A172 (cell line): ENCODE measurements at places on chromosomes 7 and 10. TPM values are rescaled to one million over a fixed set of nuclear protein-coding genes. Genes with fewer than 3 reads are reported as not detected.

GRCh38 chr7:51577390-51577789, 260.8 kb upstream of the COBL start:
- DNase-seq = no peak

- DNase-seq = no peak
Observed at GRCh38 chr7:84149573-84149972, 45.0 kb downstream of the SEMA3A start.

GRCh38 chr7:133344275-133344674, 91.4 kb downstream of the EXOC4 start:
- DNase-seq = no peak

DNA sequence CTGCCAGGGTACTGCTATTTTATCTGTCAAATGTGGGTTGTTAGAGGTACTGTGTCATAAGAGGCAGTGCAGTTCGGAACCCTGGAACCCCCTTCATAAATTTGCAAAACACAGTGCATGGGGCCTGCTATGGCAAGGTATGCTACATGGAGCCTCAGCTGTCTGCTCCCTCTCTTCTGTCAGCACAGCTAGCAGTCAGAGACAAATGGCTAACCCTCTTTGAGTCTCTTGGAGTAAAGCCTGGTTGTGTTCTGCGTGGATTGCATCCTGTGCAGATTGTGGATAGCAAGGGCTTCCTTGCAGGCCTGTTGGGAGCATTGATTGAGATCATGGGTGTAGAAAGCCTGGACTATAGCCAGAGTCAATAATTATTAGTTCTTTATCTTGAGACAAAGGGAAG, 397.8 kb downstream of the AUTS2 start:
- no peak for DNase-seq

GRCh38 chr7:86645676-86646276, 2.1 kb downstream of the GRM3 start:
- DNase-seq = no peak

DNA sequence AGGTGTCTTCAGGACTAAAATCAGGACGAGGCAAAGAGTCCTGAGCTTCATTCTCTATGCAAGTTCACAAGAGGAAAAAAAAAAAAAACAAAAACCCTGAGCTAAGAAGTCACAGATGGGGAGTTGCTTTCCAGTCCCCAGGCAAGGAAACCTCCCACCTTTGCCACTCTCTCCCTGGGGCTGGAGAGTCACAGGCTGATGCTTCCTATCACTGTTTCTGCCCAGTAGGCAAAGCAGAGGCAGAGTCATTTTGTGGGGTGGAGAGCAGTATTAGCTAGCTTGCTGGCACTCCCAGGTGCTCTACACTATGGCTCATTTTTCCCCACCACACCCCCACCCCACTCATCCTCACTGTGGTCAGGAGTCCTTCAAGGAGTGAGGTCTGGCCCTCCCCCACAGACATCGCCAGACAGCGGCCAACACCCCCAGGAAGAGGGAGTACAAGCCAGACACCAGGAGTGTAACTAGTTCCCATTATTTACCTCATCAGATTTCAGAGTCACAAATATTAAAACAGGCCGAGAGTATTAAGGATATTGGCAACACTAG, 34.6 kb upstream of the UNC5B start:
- DNase-seq = no peak

- DNase-seq = no peak
Observed at GRCh38 chr7:30805081-30805691, 34.0 kb downstream of the MINDY4 start.

GRCh38 chr7:26278770-26279169, 12.9 kb upstream of the SNX10 start:
- DNase-seq = peak; percentile 72

- DNase-seq = peak; percentile 71
Observed at GRCh38 chr7:20895563-20895962, 108.9 kb upstream of the SP8 start.

GRCh38 chr7:128737867-128738385, 1.2 kb upstream of the CALU start:
- DNase-seq = peak; percentile 62

DNA sequence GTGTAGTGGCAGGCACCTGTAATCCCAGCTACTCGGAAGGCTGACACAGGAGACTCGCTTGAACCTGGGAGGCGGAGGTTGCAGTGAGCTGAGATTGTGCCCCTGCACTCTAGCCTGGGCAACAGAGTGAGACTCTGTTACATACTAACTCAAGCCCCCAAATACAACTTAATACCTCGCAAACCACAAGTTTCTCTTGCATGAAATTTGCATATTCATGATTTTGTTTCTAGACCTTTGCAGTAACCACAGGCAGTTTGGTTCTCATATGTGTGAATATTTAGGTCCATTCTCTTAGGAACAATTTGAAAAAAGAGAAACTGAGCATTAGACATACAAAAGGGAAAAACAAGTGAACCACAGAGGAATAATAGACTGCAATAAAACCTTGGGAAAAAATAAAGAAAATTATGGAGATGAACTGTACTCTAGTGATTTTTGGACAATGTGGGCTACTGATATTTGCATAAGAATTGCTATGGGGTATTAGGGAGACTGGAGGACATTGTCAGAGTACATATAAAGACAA, 77.0 kb downstream of the ZNF277 start:
- DNase-seq = no peak

DNA sequence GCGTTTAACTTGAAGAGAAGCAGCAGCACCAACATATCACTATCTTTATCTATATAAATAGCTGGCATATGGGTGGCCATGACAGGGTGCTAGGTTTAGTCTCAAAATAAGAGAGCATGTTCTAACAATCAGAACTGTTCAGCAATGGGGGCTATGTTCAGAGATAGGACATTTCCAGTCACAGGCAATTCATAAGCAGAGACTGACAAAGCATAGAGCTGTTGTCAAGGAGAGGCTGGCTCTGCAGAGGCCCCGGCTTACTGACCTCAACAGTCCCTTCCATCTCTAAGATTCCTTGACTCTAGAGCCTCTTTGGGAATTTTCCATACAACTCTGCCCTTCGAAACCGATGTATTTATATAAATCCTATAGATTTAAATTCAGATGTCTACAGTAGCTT, 17.2 kb downstream of the ANK3 start:
- no peak for DNase-seq

DNA sequence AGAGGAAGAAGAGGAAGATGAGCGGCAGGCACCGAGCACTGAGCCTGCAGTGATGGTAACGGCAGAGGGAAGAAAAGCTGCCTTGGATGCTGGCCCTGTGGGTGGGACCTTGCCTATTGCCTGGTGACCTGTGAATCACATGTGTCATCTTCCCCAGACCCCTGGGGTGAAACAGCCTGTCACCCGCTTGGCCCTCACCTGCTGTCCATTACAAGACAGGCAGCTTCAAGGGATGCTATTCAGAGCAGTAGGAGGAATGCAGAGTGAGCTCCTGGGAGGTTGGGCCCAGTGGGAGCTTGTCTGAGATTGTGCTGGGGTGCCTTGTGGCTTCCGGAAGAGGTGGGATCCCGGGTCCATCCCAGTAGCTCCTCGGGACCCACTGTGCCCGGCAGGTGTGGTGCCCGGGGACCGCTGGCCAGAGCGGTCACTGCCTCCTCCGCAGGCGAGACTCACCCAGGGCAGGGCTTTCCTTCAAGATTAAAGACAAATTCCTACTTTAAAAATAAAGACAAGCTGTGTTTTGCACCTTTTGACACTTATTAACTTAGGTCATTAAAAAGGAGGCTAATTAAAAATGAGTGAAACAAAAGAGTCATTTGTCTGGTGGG, 440.2 kb upstream of the MKI67 start:
- no peak for DNase-seq

DNA sequence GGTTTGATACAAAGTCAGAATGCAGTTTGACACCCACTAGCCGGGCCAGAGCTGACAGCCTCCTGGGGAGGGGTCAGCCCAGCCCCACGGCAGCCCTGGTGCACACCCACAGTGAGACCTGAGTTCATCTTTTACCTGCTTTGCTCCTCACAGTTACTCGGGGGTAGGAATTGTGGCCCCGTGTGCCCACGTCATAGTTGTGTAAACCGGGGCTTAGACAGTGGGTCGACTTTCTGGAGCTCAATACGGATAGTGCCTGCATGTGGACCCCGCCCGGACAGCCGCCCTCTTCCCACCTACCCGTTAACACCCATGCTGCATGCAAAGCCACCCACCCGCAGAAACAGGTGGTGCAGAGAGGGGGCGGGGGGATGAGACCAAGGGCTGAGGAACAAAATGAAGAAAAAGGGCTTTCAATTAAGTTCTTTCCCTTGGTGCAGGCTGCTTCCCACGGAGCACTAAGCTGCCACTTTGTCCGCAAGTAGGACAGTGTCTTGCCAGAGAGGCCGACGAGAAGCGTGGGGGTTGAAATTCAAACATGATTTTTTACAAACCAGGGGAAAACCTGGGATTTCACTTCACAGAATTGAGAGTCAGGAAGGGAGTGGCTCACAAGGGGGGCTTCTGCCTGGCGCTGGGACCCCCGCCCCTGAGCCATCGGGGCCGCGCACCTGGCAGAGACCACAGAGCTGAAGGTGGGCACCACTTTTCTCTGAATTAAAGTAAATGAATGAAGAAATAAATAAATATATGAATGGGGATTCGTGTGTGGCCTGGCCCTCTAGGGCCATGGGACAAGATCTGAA, 24.6 kb upstream of the FOXL3 start:
- no peak for DNase-seq

- no peak for DNase-seq
Observed at GRCh38 chr7:33719059-33719581, 186.2 kb upstream of the BMPER start.

DNA sequence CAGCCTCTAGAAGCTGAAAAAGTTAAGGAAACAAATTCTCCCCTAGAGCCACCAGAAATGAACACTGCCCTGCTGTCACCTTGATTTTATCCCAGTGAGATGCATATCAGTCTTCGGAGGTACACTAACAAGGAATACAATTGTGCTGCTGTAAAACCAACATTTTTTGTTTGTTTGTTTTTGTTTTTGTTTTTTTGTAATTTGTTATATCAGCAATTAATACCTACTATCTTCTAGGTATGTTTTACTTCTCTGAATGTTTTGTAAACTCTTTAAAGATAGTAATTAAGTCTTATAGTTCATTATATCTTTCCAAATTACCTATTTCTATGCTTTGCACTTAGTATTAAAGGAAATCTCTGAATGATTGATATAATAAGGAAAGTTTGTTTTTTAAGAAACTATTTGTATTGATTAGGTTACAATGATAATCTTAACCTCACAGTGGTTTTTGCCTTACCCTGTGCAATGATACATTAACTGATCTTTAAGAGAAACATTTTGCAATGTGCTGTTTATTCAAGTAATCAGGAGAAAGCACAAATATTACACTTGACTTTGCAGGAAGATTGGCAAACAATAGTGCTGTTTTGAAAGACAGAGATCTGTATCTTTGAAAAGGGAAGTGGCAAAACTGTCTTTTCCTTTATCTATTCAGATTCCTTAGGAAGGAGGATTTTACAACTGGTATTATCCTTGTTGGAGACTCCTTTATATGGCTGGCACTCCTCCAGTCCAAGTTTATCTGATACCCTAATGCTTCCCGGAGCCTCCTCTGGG, 11.3 kb upstream of the HGF start:
- no peak for DNase-seq

- DNase-seq = no peak
Observed at GRCh38 chr10:36506697-36507496, 618.5 kb upstream of the ANKRD30A start.

GRCh38 chr7:91156316-91157185, 107.7 kb upstream of the FZD1 start:
- DNase-seq = no peak

DNA sequence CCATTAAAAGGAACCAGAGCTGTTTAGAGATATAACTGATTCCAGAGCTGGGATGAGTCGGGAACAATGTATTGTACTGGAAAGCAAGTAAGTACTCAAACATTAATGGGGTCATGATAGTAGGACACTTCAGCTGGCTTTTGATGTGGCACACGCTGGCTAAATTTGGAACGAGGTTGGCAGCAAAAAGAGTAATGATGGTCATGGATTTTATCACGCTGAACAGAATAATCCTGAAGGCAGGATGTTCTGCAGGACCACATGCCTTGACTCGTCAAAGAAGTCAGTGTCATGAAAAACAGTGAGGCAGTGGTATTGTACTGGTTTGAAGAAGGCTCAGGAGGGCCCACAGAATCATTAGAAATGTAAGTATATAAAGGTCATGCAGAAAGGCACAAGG, 220.3 kb downstream of the SNX13 start:
- no peak for DNase-seq

- no peak for DNase-seq
Observed at GRCh38 chr10:74930965-74931364, 104.6 kb downstream of the KAT6B start.

GRCh38 chr7:129950191-129950932, 2.4 kb downstream of the UBE2H start:
- DNase-seq = no peak

- no peak for DNase-seq
Observed at GRCh38 chr10:6030940-6031339, 31.2 kb downstream of the IL2RA start.

GRCh38 chr10:29681676-29682448, 47.1 kb upstream of the SVIL start:
- no peak for DNase-seq

GRCh38 chr10:15339892-15340291, 31.2 kb downstream of the FAM171A1 start:
- no peak for DNase-seq

The IGFBP1 gene
- total RNA-seq = 0.12 and 0.22 TPM in 2 replicates

The OGDHL gene
- 3.5 and 3.6 TPM in 2 replicates for total RNA-seq

The OR2A5 gene
- total RNA-seq = not detected in 2 replicates

The AKR1E2 gene
- total RNA-seq = not detected in 2 replicates

The FANK1 gene
- total RNA-seq = 4.9 and 8.2 TPM in 2 replicates

The TAS2R5 gene
- 0.10 TPM in 1 of 2 replicates, not detected in the other for total RNA-seq

The MRC1 gene
- not detected in 2 replicates for total RNA-seq

The ZCWPW1 gene
- 2.9 and 3.7 TPM in 2 replicates for total RNA-seq

The TMEM229A gene
- total RNA-seq = not detected in 2 replicates
